Bone marrow (tissue), 2 donors: ENCODE measurements at places on chromosomes 5 and 9.

- no peak for DNase-seq
Measured at GRCh38 chr5:113294311-113295110, 140.3 kb downstream of the TSSK1B start.

DNA sequence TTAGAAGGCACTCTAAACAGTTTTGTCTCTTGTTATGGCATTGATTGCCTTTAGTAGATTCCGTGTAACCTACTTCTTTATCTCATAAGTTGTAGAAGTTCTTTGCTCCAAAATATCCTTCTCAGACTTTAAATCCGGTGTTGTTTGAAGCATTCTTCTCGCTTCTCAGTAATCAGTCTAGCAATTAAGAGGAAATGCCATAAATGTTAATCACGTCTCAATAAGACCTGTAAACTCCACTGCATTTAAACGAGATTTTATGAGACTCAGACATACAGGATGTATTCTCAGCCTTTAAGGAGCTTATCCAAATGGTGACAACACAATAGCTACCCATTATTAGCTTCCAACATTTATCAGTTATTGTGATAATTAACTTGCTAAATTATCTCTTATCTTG, 7.7 kb upstream of the C5 start:
- DNase-seq: no peak

- no peak for DNase-seq
Measured at GRCh38 chr9:70554881-70555280, 140.4 kb upstream of the KLF9 start.

GRCh38 chr9:114037961-114038723, 40.0 kb downstream of the AMBP start:
- DNase-seq: no peak

DNA sequence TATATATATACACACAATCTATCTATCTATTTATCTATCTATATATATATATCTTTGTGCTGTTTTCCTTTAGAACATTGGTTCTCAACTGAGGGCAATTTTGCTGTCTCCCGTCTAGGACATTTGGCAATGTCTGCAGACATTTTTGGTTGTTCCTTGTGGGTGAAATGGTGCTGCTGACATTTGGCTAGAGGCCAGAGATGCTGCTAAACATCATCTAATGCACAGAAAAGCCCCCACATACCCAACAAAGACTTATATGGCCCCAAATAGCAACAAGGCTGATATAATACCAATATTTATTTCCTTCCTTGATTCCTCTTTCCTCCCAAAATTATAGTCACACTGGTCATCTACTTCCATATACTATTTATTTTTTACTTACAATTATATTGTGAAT, 197.5 kb downstream of the TRPM3 start:
- DNase-seq: no peak

DNA sequence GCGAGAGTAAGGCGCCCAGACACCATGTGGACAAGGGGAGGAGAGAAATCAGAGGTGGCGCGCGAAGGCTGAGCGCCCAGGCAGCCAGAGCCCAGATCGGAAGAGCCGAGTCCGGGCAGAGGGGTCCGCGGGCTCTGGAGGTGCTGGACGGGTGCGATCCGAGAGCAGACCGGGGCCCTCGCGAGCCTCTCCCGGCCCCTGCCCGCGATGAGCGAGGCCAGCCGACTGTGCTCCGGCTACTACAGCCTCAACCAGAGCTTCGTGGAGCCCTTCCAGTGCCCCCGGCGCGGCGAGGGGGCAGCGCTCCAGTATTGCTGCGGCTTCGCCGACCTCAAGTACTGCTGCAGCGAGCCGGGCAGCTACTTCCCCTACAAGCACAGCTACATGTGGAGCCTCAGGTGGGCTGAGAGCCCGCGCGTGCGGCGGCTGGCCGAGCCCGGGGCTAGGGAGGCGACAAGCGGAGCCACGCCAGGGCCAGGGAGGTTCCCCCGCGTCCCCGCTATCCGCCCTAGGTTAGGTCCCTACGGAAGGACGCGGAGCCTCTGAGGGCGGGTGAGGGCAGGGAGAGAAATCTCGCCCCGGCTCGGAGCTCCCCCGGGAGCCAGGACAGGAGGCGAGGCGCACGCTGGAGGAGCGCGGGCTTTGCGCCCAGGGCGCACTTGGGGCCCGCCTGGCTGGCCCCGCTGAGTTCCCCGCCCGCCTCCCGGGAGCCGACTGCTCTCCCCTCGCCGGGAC, at the start of gene SHISAL2B:
TSS of gene SHISAL2B (plus strand) at position 87 of the 735 bp plus-strand sequence. CDS start at position 208, 121 bp downstream.
- no peak for DNase-seq

DNA sequence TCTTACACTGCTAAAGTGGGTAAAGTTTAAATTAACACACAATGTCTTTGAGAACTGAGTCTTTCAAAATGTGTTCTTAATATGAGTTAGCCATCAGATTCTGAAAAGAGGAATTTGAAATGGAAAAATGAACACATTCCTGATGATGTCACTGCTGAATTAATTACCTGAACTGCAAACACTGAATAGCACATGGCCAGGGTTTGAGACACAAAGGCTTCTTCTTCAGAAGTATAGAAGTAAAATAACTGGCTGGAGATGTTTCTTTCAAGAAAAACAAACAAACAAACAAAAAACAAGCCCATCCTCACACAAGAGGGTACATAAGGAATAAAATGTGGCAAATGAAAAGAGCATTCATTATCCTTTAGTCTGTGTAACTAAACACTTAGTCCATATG, 7.1 kb downstream of the GLIS3 start:
- DNase-seq: no peak

GRCh38 chr5:10856683-10857337, 95.8 kb upstream of the DAP start:
- DNase-seq: peak; percentile 15

- DNase-seq: no peak
Measured at GRCh38 chr9:123996731-123997421, 14.7 kb upstream of the LHX2 start.

DNA sequence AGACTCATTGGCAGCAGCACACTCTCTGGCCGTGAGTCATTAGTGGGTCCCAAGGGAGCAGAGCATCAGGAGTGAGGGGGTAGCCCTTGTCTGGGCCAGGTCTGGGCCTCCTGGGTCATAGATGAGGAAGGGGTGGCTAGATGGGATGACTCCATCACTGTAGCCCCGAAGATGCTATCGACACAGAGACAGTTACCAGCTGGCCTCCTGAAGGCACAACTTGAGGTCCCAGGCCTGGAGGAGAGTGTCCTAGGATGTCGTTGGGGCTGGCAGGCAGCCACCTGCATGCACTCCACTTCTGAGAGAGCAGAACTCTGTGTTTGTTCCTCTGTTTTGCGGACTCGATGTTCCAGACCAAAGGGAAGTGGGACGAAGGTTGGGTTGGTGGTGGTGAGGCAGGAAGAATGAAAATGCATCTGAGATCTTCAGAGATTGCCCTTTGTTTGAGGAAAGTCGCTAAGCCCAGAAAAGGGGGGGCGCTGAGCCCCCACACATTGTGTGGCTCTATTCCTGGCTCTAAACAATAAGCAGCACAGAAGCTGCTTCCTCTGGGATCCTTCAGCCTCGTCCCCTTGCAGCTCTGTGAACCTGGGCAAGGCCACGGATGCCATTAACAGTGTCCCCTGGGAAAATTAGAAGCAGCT, 4.7 kb downstream of the BTNL9 start:
- DNase-seq: no peak

- DNase-seq: no peak
Measured at GRCh38 chr5:1792842-1793266, 6.8 kb downstream of the MRPL36 start.
